Activated T-helper 1 cell treated with anti-CD3 and anti-CD28 coated beads, Interleukin-12 subunit alpha, Interleukin-12 subunit beta, Interleukin-2, Interleukin-4 antibody, amounts not matched to agents 30 ng/mL and 10 ng/mL and 1 ng/mL, durations not matched to agents 14 hours and 24 hours and 36 hours (primary cell): ENCODE measurements at places on chromosomes 2 and 18.

DNA sequence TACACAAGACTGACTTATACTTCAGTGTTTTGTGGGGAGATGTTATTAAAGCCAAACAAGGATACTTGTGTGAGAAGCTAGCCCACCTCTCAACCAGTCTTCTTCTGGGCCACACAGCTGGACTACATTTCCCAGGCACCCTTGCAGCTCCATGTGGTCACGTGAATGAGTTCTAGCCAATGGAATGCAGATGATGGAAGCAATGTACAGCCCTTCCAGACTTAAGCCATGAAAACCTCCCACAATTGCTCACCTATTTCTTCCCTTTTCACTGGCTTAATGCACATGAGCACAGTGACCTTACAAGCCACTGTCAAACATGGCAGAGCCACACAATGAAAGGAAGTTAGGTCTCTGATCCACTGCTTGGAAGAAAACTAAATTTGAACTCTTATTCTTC lies 20.4 kb upstream of the FEZ2 start:
- DNase-seq, result no peak

GRCh38 chr2:75493230-75493629 lies 67.5 kb downstream of the EVA1A start:
- DNase-seq, result no peak

DNA sequence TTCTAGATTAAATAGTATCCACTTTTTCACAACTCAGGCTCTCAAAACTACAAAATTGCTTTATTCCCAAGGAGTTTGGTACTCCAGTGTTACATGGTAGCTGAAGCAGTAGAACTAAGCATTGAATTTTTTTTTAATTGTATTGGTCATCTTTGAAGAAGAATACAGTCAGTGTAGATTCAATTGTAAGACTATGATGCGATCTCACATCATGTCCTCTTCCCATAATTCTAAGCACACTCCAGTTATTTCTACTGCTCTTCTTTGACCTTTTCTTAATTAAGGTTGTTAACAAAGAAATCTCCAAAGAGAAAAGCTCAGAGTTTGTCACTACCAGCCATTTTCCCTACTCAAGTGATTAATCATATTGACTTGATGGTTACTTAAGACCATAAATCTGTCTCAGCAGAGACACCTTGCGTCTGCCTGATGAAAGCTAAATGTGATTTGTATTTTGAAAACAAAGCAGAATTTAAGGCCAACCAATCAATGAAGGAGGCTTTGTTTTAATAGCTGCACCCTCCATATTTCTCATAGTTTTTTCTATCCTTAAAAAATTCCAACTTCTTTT lies 130.2 kb downstream of the DTNA start:
- no peak for DNase-seq

- no peak for DNase-seq
These were observed 17.3 kb downstream of the PDCD1 start for GRCh38 chr2:241841181-241842066.

DNA sequence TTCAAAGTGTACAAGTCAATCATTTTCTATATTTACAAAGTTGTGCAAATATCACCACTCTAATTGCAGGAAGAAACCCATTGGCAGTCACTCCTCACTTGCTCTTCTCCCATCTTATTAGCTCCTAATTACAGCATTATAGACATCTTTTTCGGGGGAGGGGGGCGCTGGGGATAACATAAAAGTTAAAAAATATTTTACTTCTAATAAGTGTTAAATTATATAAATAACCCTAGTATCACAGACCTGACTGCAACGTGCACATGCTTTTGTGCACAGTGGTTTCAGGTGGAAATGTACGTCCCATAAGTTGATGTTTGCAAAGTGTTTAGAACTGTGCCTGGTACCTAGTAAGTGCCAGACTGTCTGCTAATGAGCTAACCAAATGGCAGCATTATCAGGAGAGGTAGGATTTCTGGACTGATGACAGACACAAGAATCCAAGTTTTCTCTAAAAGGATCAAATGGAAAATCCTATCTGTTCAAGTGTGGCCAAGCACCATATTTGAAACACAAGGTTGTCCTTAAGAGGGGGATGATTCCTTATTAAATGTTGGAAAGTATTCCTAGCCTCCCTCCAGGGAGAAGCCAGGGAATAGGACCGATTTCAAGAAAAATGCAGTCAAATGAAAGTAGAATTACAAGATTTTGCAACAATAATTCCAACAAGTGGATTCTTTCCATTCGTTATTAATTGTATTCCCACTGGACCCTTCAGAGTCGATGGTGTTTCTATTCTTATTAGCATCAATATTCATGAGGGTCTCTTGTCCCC lies 70.0 kb downstream of the ACKR3 start:
- no peak for DNase-seq

- DNase-seq, result no peak
These were observed 151.2 kb upstream of the CCDC68 start for GRCh38 chr18:55110436-55110835.

GRCh38 chr2:15765211-15765610 lies 173.5 kb downstream of the DDX1 start:
- no peak for DNase-seq

- no peak for DNase-seq
These were observed 129.7 kb downstream of the MYCN start for GRCh38 chr2:16069933-16070647.

DNA sequence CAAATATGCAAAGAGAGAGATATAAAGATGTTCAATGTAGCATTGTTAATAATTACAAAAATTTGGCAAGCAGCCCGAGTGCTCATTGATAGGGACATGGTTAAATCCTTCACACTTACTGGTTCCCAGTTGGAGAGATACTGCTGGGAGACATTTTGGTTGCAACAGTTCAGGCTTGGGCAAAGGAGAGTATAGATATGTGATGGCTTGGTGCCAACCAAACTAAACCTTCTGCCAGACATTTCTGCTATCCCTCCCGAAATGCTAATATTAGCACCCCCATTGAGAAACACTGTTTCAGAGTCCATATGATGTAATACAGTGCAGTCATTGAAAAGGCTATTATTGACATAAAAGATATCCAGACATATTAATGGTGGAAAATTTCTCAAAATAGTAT lies 11.5 kb downstream of the GEN1 start:
- DNase-seq, result no peak

DNA sequence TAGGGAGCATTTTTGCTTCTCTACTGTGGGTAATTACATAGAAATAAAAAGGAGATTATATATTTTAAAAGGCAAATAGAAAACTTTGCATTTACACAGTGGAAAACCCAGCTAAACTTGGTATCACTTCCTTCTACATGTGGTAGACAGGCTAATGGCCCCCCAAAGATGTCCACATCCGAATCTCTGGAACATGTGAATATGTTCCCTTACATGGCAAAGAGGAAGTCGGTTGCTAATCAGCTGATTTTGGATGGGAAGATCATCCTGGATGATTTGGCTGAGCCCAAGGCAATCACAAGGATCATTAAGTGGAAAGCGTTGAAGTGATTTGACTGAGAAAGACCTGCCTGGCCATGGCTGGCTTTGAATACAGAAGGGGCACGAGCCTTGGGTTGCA lies 26.2 kb downstream of the CREG2 start:
- DNase-seq, result no peak

- no peak for DNase-seq
These were observed 390.3 kb downstream of the GPD2 start for GRCh38 chr2:156826341-156826933.

DNA sequence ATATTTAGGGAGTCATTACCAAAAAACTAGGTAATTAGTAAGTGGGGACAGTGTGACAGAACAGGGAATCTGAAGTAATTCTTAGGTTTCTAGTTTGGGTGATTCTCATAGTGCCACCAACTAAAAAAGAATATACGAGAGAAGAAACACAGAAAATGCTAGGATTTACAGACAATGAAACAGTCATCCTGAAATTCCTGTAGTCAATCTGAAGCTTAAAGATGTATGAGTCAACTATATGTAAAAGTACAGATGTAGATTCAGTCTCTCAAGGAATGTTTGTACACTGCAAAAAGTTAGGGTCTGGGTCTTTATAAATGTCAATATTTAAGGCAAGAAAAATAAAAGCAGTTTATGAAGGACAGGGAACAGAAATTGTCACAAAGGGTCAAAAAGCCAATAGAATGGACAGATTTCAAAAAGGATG lies 107.0 kb downstream of the STRN start:
- DNase-seq, result no peak

DNA sequence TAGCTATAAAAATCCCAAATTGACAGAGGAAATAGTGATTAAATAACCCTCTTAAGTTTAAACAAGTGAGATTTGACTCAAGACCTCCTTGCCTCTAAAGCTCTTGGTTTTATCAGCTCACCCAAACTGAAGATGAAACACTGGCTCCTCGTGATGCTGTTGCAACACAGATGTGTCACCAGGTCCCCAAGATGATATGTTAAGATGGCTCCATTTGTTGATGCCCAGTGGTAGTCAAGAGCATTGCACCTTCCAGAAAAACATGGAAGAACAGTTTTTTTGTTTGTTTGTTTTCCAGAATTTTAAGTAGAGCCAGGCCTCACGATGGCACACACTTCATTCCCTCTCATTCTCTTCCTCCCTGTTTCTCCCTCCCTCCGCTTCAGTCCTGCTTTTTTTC lies 399.8 kb downstream of the TXNL1 start:
- DNase-seq, result no peak

DNA sequence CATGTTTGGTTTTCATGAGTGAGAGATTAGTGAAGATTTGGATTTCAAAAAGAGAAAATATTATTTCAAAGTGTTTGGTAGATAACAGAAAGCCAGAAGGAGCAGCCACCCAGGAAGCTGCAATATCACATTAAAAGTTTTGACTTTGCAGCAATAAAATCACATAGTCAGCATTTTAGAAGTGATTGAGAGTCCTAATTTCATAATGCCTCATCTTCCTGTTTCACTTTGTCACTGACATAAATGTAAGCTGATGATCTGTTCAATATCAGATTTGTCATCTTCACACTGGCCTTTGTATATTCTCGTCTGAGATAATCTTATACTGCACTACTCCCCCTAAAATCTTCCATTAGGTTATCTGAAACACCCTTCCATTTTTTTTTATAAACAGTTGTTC lies 690.5 kb downstream of the ADCYAP1 start:
- DNase-seq, result no peak

DNA sequence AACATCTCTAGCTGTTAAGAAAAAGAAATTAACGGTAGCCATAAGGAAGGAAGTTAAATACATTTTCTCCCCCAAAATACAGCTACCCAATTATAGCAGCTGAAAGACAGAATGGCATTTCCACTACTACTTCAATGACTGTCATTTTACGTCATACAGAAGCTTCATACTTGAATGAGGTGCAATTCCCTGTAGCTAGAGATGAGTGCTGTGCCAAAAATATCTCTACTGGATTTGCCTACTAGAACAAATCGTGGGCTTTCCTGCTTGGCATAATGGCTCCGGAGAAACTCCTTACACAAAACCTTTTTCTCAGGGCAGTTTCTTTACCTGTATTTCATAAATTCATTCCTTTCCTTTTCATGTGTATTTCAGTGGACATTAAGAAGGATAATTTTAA lies 36.3 kb upstream of the NRXN1 start:
- no peak for DNase-seq
